ENCODE measurements at places on chromosomes 7 and 10.

GRCh38 chr7:126978865-126979264 lies 273.9 kb downstream of the GRM8 start:
- DNase-seq, result no peak

DNA sequence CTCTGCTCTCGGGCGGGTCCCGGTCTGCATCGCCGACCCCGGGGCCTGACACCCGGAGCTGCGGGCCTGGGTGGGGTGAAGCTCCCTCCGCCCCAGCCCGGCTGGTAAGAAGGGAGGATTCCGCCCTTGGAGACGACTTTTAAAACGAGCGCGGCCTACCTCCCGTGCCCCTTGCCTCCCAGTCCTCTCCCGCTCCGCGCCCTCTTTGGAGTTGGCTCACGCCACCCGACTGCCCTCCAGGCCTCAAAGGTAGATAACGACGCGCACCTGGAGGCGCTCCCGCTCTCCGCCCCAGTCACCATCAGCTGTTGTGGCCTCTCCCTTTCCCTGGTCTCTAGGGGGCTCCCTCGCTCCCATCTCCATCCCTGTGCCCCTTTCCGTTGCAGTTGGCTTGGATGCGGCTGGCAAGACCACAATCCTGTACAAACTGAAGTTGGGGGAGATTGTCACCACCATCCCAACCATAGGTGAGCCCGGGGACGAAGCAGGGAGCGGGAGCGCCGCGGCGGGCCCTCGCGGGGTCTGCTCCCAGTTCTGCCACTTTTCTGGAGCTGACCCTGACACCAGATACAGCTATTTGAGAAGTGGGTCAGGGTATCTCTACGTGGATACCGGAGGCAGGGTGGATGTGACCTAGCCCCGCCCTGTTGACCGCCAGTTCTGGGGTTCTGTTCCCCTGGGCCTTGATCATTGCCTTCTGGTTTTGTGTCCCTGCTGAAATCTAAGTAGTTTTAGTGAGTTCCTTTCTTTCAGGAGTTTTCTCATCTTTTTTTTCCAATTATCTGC lies 679 bp downstream of the ARF5 start:
- DNase-seq, result peak; percentile 65

DNA sequence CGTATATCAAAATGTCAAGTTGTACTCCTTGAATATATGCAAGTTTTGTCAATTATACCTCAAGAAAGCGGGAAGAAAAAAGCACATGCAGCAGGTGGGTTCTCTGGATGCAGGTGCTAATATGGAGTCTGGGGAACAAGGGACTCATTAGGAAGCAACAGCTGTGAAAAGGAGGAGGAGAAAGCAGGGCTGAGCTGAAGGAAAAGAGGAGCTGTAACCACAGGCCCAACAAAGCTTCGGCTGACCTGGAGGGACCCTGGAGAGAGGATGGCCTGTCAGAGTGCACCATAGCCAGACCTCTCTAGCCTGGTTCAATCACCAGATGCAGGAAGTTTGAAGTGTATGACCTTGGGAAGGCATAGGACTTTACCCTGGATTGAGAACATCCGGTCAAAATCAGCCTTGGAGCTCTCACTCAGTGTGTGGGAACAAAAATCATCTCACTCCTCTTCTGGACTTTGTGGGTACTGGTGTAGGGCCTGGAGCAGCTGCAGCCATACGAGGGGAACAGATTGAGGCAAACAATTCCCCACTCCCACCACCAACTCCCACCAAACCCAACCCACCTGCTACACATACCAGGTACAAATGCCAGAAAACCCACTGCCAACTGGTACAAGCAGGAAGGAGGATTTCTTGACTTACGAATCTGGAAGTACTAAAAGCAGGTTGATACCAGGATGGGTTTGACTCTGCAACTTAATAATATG lies 36.7 kb downstream of the NPTX2 start:
- no peak for DNase-seq

GRCh38 chr7:24910551-24911212 lies 69.3 kb downstream of the OSBPL3 start:
- DNase-seq, result no peak

DNA sequence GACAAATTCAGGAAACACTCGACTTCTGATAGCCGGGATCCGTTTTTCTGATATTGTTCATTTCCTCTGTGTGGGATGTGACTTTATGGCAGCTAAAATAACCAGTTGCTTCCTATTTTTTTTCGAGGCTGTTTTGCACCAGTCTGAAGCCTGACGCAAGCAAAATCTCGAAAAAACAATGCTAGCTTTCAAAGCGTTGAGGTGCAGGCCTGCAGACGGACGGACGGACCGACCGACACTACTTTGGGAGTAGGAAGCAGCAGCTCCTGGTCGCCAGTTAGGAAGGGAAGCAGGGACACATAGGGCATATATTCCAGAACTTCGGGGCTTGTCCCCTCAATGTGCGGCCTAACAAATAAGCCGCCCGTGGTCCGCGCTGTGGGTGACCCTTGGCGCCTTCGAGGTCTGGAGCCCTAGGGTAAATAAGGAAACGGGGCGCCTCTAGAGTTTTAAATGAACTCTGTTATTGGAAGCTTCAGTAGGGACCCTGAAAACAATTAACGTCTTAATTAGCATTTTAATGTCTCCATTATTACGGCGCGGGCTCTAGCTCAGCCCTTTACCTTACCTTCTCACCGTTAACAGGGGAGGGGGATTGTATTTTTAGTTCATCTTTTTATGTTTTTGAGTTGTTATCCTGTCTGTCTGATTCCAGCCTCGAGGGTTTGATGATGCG lies 1.3 kb downstream of the HHEX start:
- no peak for DNase-seq

DNA sequence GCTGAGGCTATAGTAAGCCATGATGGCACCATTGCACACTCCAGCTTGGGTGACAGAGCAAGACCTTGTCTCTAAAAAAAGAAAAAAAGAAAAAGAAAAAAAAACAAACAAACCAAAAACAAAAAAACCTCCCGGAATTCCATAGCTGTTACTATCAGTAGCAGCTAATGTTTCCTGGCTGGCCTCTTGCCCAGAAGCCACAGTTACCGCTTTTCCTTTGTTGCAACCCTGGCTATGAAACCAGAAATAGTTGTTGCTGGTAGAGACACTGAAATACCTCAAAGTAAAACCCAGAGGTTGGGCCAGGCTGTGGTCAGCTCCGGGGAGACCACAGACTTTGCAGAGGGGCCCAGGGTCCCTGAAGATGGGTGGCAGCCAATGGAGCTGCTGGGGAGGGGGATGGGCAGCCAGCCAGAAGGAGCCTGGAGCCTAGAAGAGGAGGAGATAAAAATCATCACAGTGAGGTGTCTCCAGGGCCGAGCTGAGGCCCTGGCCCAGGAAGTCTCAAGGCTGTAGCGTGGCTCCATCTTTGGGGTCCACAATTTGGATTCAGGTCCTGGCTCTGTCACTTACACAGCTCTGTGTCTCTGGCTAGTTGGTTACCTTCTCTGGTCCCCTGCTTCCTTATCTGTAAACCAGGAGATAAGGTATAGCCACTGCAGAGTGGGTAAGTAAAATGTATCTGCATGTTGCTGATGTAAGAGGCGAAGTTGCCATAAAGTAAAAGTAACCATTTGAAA lies 3.4 kb upstream of the CHST12 start:
- no peak for DNase-seq

- DNase-seq, result no peak
Observed at GRCh38 chr10:112249722-112250121, 33.5 kb upstream of the TECTB start.

- no peak for DNase-seq
Observed at GRCh38 chr7:128390871-128391565, 18.8 kb downstream of the IMPDH1 start.
